Progenitor cell of endocrine pancreas (in vitro differentiated cells): ENCODE measurements at places on chromosomes 1 and 21.

DNA sequence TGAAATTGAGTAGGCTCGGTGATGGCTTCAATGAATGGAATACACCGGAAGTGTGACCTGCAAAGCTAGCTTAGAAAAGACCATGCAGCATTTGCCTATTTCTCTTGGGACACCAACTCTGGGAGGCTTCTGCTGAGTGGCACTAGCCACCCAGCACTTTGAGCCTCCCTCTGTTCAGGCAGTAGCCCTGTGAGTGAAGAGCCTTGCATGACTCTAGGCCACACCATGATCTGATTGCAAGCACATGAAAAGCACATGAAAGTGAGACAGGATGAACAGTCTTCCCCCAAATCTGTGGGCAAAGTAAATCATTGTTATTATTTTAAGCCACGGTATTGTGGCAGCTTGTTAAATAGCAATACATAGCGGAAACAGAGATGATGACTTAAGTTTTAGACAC is 2.8 kb downstream of the CD48 start:
- no peak for DNase-seq

GRCh38 chr1:208221291-208221622 is 22.9 kb downstream of the PLXNA2 start:
- DNase-seq = no peak

- no peak for DNase-seq
Measured at GRCh38 chr1:109783436-109783835, 19.7 kb upstream of the EPS8L3 start.

DNA sequence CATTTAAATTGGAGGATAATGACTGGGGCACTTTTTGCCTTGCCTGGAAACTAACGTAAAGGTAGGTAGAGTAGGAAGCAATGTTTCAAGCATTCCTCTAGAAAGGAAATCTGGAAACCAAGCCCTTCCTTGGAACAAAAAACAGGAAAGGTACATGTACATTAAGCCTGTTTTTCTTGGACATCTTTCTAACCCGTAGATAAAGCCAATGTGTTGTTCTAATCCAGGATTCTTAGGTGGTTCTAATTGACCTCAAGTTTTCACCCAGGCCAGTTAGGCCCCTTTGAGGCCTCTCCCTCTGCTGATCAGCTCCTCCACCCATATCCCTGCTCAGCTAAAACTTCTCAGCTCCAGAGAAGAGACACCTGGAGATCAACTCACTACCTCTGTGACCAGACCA is 6.3 kb upstream of the DUSP23 start:
- DNase-seq = no peak

DNA sequence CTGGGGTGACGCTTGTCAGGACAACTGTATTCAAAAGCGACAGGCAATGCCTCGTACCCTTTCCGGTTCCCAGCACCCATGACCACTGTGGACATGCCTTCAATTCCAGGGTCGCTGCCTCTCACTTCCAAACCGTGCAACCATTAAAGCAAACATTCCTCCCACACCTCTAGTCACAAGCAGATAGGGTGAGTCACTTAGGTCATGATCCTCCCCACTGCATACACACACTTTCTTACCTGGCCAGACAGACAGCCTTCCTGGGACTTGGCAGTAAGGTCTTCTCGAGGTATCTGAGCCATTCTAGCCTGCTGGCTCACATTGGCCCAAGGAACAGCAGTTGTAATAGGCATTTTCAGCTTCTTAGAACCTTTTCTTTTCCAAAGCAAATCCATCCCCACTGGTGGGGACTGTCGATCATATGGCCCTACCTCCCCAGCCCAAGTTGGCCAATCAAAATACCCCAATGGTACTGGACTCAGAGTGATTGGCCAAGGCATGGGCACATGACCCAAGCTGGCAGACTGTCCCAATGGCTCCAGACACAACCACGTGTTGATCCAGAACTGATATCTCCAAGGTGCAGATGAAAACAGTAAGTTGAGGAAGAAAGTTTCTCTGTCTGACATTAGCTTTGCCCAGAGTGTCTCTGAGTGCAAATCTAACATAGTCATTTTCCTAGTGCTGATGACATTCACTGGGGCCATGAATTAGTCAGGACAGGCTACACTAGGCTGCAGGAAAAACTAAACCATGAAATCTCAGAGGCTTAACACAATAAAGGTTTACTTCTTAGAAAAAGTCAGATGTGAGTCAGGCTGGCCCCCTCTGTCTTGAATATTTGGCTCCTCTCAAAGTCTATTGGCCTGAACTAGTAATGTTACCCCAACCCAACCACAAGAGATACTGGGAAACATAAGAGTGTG is 113.8 kb downstream of the RRAGC start:
- no peak for DNase-seq

DNA sequence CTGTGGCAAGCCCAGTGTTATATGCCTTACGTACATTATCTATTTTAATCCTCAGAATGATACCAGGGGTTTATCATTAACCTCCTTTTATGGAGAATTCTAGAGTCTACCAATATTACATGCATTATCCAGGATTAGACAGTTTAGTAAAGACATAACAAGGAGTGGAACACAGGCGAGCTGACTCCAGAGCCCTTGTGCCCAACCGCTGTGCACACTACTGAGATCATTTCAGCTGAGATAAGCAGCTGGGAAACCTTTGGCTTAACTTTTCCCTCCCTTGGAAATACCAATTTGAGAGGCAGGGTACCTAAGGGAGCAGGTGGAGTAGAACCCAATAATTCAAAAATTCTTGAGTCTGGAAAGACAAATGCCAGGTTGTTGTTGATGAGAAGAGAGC is 59.8 kb upstream of the ATP1B1 start:
- DNase-seq = no peak

DNA sequence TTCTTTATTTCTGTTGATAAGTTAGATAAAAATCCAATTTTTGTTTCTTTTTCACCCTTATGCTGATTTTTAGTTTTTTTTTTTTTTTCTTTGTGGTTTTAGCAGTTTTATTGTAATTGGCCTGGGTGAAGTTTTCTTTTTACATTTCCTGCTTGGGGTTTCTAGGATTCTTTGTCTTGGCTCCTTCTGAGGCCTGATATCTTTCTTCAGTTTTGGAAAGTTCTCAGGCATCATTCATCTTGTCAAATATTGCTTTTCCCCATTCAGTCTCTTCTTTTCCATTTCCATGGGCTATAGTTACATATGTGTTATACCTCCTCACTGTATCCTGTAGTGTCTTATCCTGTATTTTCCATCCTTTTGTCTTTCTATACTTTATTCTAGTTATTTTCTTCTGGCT is 28.5 kb downstream of the ST6GALNAC3 start:
- DNase-seq = no peak

DNA sequence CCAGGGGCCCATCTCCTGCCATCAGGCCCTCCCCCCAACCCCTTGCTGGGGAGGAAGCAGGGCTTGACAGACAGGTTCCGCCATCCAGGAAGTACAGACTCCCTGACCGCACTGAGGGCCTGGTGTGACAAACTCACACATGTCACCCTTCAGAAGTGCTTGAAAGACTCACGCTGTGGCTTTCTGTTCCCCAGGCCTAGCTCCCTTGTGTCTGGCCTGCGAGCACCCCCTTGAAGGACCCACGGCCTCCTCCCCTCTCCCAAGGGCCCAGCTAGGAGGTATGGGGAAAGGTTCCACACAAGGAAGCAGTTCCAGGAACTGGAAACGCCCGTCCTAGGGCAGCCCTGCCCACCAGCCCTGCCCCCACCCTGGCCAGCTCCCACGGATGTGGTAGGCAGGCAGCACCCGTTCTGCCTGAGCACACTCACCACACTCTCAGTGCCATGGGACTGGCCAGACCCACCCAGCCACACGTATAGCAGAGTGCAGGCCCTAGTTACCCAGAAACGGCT is 26.7 kb downstream of the SLC2A1 start:
- DNase-seq = no peak

GRCh38 chr1:93758842-93759515 is 77.3 kb upstream of the BCAR3 start:
- no peak for DNase-seq

DNA sequence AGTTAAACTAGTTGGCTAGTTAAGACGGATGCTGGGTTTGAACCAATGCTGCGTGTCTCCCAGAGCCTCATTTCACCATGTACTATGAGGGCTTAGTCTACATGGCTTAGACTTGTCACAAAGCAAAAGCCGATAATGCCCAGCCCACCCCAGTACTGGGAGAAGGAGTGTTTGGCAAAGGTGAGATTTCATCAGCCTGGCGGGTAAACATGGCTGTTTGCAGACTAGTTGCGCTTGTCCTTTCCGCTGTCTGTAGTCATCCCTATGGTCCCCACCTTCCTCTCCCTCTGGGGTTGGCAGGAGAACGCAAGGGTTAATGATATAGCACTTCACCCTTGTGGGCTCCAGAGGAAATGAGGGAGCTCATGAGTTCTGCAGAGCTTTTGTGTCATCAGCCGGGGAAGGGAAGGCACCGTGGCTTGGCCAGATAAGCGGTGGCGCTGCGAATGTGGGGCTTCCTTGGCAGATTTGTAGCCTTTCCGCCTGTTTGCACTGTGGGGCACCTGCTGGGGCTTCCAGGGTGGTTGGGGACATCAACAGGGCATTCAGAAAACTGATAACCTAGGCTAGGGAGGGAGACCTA is 29.2 kb downstream of the SOX13 start:
- no peak for DNase-seq

DNA sequence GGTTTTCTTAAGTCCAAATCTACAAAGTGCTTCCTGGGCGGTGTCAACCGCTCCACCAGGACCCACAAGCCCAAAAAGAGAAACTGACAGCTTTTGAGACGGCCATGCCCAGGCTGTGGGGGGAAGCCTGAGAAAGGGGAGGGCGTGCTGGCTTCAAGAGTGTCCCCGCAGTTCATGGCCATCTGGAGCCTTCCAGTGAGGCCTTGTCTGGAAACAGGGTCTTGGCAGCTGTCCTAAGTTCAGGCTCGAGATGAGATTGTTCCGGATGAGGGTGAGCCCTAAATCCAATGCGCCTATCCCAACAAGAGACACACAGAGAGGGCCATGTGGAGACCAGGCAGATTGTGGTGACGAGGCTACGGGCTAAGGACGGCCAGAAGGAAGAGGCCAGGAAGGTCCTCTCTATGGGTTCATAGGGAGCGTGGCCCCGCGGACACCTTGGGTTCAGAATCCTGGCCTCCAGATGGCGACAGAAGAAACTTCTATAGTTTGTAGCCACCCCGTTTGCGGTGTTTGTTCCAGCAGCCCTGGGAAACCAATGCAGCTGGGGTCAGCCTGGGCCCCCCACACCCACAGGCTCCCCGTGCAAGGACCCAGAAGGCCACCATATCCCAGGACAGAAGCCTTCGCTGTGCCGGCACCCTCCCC is 70.2 kb downstream of the ARHGEF16 start:
- no peak for DNase-seq

GRCh38 chr1:154441241-154441888 is 36.2 kb downstream of the IL6R start:
- no peak for DNase-seq

DNA sequence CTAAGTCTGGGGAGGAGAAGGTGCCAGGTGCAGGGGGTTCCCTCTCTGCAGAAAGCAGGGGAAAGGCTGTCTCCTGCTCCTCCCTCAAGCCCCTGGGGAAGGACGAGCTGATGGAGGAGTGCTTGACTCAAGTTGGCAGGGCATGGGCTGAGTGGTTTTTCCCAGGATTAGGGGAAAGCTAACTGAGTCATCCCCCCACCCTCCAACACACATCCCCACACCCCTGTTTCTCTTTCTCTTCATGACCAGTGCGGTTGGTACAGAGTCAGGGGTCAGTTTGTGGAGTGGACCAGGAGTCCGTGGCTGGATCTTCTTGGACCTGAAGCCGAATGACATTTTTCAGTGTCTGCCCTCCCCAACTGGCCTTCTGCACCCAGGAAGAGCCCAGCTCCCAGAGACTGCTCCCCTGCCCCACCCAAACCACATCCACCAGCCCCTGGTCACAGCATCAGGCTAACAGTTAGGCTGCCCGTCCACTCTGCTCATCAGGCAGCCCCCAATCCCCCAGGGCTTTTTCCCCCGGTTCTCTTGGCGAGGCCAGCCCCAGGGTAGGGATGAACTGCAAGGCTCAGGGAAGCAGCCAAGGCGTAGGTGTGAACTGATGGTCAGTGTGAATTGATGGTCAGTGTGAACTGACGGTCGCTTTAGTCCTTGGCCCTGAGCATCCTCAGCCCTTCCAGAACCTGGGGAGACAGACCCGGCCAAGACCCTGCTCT is 81.0 kb downstream of the PAX7 start:
- no peak for DNase-seq

GRCh38 chr1:163195728-163196448 is 6.8 kb downstream of the RGS5 start:
- DNase-seq = no peak

DNA sequence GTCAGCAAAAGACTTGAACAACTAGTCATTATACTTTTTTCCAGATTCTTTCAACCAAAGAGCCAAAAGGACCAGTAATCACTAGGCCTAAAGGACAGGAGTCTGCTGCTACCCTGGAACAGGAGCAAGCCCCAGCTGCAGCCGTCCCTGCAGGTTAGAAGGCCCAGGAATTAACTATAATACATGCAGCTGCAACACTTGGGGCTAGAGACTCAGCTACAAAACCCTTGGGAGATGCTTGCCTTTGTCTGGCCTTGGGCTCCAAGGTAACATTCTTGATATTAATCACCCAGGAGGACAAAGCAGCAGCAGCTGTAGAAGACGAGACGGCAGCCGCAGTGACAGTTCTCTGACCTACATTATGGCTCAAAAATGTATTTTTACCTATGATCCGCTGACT is 841.2 kb upstream of the ADGRL4 start:
- no peak for DNase-seq

DNA sequence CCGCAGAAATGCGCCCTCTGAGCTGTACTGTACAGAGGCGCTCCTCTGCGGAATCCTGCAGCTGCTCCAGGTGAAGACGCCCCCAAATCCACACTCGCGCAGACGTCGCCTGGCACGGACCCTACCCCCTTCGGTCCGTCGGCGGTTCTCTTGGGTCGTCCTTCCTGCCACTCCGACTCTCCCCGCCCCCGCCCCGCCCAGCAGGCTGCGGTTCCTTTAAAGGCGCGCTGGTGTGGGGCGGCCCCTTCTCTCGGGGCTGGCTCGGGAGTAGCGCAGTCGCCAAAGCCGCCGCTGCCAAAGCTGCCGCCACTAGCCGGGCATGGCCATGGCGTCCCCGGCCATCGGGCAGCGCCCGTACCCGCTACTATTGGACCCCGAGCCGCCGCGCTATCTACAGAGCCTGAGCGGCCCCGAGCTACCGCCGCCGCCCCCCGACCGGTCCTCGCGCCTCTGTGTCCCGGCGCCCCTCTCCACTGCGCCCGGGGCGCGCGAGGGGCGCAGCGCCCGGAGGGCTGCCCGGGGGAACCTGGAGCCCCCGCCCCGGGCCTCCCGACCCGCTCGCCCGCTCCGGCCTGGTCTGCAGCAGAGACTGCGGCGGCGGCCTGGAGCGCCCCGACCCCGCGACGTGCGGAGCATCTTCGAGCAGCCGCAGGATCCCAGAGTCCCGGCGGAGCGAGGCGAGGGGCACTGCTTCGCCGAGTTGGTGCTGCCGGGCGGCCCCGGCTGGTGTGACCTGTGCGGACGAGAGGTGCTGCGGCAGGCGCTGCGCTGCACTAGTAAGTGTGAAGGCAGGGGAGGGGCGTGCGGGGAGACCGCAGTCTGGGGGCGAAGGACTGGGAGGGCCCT is at the start of gene RASSF5:
TSS of gene RASSF5 (plus strand) at position 248 of the 846 bp plus-strand sequence. CDS start at position 320, 72 bp downstream.
- DNase-seq = peak; percentile 25

DNA sequence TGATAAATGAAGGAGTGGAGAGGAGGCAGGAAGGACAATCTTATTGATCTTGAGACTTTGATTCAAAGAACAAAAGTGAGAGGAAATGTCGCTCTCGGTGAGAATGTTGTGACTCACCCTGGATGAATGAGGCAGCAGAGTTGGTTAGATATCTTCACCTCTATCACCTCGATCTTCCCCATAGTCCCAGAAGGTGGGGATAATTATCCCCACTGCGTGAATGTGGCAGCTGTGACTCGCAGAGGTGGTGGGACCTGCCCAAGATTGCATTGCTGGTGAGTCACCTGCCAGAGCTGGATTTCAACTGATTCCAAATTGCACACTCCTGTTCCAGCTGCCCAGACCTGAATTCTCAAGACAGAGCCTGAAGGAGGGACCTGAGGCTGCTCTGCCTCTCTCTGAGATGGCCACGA is 105.0 kb downstream of the MATN1 start:
- DNase-seq = no peak
